Adrenal gland (tissue), 19 donors: ENCODE measurements at places on chromosomes 16 and 17. TPM values are rescaled to one million over a fixed set of nuclear protein-coding genes. Genes with fewer than 3 reads are reported as not detected.

KRT23 gene
- not detected for total RNA-seq

DLX4 gene
- 0.32 TPM for total RNA-seq

- no peak for DNase-seq
These were observed 113.4 kb upstream of the FOXF1 start for GRCh38 chr16:86396901-86397311.

GRCh38 chr16:85858984-85859817 is 39.8 kb upstream of the IRF8 start:
- DNase-seq: peak; percentile 10

SAMD14 gene
- total RNA-seq: 3.7 TPM

- peak; percentile 61 for DNase-seq
These were observed 30.0 kb downstream of the TBC1D16 start for GRCh38 chr17:80005360-80006338.

DNA sequence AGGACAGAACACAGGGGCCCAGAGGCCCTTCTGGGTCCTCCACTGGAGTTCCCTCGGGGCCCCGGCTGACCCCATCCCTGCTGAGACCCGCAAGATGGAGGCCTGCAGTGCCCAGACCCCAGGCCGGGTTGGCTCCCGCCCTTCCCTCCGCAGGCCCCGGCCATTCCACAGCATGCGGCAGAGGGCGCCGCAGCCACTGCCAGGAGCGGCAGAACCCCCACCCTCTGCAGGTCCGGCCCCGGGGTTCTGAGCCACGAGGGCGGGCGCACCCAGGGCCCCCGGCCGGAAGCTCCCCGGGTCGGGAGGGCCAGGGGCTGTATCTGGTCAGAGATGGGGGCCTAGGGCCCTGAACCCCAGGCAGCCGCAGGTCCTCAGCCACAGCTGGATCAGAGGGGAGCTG is 2.4 kb upstream of the PERCC1 start:
- DNase-seq: peak; percentile 50
